ENCODE measurements at places on chromosomes 11 and 22.
A peak's percentile ranks its signal among the peaks of the same experiment; 100 is the strongest.

DNA sequence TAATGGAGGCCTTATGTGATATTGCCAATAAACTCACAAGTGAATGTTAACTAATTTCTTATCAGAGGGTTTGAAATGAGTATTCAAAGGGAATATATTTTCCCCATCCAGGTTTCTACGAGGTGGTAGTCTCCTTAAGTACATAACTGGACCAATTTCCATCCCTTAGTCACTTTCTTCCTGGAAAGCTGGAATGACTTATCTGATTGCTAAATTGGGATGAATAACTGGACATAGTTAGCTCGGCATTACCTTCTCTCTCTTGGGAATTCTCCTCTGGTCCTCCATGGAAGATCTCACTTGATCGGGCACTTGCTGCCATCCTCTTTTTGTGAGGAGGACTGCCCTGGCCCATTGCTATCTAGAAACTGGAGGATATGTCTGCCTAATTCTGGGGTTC is 109.1 kb downstream of the TRPC6 start:
- DNase-seq, result no peak

GRCh38 chr11:120565466-120566155 is 54.1 kb downstream of the GRIK4 start:
- DNase-seq, result peak; percentile 15

DNA sequence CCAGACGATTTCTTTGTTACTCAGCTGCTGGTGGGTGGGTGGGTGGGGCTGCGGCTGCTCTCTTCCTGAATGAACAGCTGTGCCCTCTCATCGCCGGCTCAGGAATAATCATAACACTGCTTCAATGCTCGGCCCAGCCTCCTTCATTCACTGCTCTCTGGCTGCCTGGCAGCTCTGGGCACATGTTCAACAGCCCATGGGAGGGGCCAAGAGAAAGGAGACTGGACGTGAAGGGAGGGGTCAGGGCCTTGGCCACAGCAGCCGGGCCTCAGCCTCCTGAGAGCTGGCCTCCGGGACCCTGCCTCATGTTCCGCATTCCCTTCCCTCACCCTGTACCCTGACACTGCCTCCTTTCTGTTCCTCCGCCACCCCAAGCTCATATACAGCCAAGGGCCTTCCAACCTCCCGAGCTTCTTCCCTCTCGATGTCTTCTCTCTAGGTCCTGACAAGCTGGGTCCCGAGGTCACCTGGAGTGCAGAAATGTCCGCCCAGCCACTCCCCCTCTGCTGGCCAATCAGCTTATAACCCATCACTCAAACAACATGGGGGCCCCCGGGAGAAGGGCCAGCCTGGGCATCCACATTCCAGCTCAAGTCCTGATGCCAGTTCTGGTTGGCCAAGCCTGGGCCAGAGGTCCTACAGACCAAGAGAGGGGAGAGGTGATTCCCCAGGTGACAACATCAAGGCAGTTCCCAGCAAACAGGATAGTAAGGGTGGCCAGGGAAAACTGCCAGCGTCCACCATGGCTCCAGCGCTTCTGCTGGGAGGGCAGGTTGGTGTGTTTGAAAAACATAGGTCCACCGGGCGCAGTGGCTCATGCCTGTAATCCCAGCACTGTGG is 3.2 kb upstream of the CSDC2 start:
- DNase-seq, result peak; percentile 70

GRCh38 chr11:8293171-8293570 is 29.5 kb upstream of the LMO1 start:
- DNase-seq, result no peak

DNA sequence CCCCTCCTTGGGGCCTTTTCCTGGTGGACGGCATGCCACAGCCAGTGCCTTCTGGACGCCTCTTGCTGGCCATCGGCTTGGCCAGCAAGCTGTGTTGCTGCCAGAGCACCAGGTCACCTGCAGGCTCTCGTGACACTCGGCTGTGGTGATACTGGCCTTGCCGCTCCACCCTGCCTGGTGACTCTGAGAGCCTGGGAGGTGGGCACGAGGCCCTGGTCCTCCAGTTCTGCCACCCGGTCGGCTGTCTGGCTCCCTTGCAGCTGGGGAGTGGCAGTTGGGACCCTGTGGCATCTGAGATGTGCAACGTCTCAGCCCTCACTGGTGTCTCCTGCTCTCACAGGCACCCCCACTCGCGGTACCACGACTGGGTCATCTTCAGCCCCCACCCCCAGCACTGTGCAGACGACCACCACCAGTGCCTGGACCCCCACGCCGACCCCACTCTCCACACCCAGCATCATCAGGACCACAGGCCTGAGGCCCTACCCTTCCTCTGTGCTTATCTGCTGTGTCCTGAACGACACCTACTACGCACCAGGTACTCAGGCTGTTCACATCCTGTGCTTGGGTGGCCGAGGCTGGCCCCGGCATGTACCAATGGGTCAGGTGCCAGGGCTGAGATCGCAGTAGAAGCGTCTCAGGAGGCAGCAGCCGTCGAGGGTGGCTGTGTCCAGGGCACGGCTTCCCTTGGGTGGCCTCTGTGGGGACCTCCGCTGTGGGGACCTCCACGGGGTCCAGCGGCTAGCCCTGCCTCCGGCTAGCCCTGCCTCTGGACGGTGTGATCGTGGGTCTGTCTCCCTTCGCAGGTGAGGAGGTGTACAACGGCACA is 26.0 kb downstream of the MUC2 start:
- DNase-seq, result no peak

DNA sequence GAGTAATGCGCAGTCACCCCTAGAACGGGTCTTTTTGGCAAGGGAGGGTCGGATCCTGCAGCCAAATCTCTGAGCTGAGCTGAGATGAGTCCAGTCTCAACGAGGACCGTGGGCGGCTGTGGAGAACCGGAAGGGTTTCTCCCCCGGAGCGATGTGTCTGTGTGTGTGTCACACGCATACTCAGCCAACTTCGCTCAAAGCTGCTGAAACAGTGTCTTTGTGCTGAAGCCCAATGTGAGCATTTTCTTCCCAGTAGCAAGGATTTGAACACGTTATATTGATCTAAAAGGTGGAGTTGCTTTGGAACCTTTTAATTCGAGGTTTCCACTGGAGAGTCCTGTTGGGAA is 1.4 kb upstream of the CELSR1 start:
- peak; percentile 80 for DNase-seq

- peak; percentile 69 for DNase-seq
Measured at GRCh38 chr11:34346551-34346950, 11.3 kb downstream of the ABTB2 start.

GRCh38 chr11:85682330-85683305 is 3.4 kb downstream of the CCDC89 start:
- DNase-seq, result peak; percentile 68

DNA sequence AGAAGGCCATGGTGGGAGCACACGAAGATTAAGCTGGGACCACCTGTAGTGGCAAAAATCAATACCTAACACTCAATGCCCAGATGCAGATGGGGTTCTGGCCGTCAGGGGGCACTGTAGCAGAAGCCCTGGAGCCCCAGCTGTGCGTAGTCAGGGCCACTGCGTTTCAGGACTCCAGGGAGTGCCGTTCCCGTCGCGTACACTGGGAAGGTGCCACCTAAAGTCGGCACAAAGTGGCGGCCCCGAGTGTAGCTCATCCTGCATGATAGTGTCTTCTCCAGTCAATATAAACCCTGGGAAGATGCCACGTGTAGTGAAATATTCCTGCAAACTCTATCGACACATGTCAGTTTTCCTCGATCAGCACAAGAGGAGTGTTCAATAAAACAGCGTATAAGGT is 123.8 kb upstream of the NTM start:
- peak; percentile 30 for DNase-seq

DNA sequence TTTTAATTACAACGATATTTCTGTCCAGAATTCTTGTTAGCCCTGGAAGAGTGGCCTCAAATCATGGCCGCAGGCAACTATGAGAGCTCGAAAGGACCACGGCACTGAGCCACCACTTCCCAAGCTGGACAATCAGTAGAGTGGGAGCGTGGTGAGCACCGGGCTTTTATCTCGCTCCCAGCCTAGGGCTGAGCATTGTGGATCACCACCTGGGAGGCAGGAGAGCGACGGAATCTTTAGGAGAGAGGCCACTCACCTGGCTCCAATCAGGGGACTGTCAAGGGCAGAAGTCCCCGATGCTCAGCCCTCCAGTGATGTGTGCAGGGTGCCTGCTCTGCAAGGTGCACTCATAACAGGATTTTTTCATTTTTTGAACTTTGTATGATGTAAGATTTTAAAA is 377.1 kb upstream of the B3GAT1 start:
- no peak for DNase-seq

GRCh38 chr11:1335811-1336761 is 26.7 kb upstream of the TOLLIP start:
- peak; percentile 47 for DNase-seq

DNA sequence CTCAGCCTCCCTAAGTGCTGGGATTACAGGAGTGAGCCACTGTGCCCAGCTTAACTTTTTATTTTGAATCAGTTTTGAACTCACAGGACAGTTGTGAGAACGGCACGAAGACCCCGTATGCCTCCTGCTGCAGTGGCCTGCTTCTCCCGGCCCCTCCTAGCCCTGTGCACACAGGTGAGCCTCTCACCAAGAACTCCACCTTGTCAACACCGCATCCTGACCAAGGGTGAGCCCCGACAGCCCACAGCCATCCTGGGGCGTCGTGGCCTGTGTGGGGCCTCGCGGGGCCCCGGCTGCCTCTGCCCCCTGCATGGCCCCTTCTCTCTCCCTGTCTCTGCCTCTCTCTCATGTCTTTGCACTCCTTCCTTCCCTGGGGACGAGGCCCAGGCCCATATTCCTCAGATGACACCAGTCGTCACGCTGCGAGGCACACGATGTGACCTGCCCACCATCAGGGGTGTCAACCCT is 38.8 kb downstream of the GNB1L start:
- DNase-seq, result no peak

GRCh38 chr11:108115500-108116140 is 5.7 kb upstream of the ACAT1 start:
- DNase-seq, result peak; percentile 81

DNA sequence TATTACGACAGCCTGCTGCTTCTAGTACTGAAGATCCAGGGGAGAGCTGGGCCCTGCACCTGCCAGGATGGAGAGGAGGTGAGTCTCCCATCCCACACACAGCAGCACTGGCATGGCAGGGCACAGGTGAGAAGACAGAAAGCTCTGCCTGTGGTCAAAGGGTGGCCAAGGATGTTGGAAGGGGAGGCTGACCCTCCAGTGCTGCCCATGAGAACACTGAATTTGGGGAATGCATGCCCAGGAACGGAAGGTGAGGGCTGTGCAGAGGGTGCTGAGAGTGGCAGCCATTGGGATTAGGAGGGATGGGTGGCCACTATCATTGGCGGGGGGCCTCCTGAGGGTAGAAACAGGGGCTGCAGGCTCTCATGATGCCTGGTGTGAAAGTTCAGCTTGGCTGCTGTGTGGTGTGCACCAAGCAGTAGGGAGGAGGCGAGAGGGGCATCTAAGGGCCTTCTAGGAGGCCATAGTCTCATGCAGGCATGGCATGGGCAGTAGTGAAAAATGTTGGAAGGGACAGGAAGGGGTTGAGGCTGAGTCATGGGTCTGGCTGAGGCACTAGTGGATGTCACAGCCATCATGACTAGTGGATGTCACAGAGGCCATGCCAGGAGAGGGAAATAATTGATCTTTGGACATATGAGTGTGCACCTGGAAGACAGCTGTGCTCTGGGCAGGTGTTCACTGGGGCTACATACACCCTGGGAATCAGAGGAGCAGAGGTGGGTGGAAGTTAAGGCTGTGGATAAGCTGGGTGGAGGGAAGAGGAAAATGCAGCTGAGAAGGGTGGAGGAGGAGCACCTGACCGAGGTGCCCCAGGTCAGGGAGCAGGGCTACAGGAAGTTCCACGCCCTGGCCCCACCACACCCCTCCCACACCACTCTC is 2.5 kb upstream of the LRRC74B start:
- DNase-seq, result peak; percentile 35

GRCh38 chr11:113113801-113114704 is 152.8 kb downstream of the NCAM1 start:
- peak; percentile 50 for DNase-seq

DNA sequence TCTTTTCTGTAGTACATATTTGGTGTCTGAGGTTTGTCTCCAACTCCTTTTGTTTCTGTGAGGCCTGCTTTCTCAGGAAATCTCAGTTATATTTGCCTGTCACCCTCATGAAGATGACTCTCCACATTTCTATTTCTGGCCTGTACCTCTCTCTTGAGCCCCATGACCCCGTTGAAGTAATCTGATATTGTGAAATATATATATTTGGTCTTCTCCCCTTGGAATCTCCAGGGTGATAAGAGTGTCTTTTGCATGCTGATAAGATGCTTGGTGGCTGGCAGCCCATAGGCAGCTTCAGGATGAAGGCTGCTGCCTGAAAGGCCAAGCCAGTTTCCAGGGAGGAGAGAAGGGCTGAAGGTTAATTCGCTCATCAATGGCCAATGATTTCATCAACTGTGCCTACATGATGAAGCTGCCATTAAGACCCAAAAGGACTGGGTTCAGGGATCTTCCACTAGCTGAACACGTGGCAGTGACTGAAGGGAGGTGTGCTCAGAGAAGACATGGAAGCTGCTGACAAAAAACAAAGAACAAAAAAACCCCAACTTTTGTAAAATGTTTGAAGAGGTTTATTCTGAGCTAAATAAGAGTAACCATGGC is 67.4 kb downstream of the MICAL2 start:
- peak; percentile 17 for DNase-seq

DNA sequence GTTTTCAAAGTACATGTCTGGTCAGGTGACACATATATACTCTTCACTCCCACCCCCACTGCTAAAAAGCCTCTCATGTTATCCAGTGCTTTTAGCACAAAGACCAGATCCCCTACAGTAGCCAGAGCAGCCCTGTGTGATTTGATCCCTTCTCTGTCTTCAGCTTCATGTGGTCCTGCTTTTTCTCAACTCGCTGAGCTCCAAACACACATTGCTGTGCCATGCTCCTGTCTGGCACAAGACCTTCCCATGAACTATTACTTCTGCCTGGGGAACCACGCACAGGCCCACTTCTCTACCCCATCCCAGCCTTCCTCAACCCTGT is 127.1 kb downstream of the RASSF10 start:
- no peak for DNase-seq

DNA sequence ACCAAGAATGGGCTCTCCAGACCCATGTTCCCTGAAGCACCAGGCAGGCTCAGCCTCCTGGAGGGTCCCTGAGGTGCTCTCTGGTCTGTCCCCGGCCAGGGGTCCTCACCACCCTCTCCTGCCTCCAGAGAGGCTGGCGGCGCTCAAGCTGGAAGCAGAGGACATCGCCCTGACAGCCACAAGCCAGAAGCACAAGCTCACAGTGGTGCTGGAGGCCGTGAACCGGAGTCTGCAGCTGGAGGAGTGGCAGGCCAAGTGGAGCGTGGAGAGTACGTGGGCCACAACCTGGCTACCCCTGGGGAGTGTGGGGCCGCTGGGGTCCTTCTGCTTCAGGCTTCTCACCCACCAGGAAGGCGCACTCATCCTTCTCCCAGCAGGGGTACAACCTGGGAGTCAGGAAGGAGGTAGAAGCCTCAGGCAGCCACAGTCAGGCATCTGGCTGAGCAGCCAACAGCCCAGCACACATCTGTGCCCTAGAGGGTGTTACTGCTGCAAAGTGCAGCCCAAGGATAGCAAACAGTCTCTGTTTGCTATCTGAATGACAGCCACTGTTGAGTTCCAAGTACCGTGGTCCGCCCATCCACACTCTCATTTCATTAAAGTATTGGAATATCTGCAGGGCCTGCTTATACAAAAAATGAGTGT is 8.4 kb downstream of the PARVG start:
- DNase-seq, result no peak
